ENCODE measurements at places on chromosomes 6 and 20. TPM values are rescaled to one million over a fixed set of nuclear protein-coding genes. Genes with fewer than 3 reads are reported as not detected.

- H3K4me1 ChIP-seq: peaks cover 12% of the 10 kb centered on the region
- no peak overlapping the region for H3K4me3 ChIP-seq
- no peak for DNase-seq
- H3K36me3 ChIP-seq: no peaks in the 10 kb centered on the region
- no peak overlapping the region for H3K27ac ChIP-seq
Measured at GRCh38 chr6:75409928-75410327, 83.7 kb downstream of the FILIP1 start.

- no peak for DNase-seq
- no peak overlapping the region for H3K4me3 ChIP-seq
- no peaks in the 10 kb centered on the region for H3K36me3 ChIP-seq
- H3K4me1 ChIP-seq: no peaks in the 10 kb centered on the region
Measured at GRCh38 chr6:85428486-85428885, 21.4 kb upstream of the NT5E start.

GRCh38 chr6:120875900-120876299 lies 458.4 kb downstream of the TBC1D32 start:
- H3K4me1 ChIP-seq: no peaks in the 10 kb centered on the region
- DNase-seq: no peak
- H3K27ac ChIP-seq: no peak overlapping the region
- H3K36me3 ChIP-seq: no peaks in the 10 kb centered on the region

DNA sequence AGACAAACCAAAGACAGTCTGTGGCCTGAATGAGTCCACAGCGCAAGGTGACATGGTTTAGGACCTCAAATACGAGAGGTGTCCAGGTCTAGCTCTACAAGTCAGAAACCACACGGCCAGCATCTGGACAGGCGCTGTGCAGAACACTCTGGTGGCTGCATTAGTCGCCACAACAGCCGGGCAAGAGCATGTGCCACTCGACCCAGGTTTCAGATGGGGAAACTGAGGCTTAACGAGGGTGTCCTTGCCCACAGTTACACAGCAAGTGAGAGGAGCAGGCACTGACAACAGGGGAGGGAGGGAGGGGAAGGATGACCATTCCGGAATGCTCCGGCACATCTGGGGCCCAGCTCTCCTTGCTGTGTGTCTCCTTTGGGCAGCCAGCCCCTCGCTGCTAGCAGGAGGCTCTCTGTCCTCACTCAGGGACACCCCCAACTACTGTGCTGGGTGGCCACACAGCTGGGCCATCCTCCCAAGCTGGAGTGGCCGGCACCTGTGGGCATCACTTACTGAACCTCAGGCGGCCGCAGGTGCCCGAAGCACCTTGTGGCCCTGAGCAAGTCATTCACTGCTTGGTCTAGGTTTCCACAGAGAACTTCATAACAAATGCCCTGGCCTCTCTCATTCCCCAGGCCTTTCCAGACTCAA lies 6.6 kb downstream of the DLL1 start:
- peaks cover 37% of the 10 kb centered on the region for H3K27me3 ChIP-seq
- H3K27ac ChIP-seq: no peak overlapping the region
- H3K36me3 ChIP-seq: peaks cover 62% of the 10 kb centered on the region
- H3K4me3 ChIP-seq: no peak overlapping the region
- DNase-seq: no peak

GRCh38 chr6:122360809-122361208 lies 38.6 kb upstream of the HSF2 start:
- H3K27ac ChIP-seq: no peak overlapping the region
- no peaks in the 10 kb centered on the region for H3K27me3 ChIP-seq
- no peaks in the 10 kb centered on the region for H3K4me1 ChIP-seq
- H3K36me3 ChIP-seq: no peaks in the 10 kb centered on the region
- H3K4me3 ChIP-seq: no peak overlapping the region

DNA sequence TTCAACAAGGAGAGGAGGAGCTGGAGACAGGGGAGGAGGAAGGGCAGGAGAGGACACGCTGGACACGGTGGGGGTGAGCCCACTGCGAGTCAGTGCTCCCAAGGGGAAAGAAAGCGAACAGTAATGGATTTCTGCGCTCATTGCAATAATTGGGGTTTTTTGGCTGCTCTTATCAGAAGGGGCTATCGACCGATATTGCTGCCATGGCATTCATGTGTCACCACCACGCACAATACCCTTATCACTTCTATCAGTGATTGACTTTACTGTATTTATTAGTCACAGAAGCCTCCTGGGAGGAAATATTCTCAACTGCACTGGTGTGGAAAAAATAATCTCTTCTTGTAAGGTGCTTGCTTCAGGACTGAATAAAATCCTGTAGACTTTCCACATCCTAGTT lies 55.8 kb downstream of the CEP43 start:
- H3K36me3 ChIP-seq: no peaks in the 10 kb centered on the region
- H3K27ac ChIP-seq: no peak overlapping the region
- DNase-seq: no peak
- H3K4me3 ChIP-seq: no peak overlapping the region
- no peaks in the 10 kb centered on the region for H3K27me3 ChIP-seq

DNA sequence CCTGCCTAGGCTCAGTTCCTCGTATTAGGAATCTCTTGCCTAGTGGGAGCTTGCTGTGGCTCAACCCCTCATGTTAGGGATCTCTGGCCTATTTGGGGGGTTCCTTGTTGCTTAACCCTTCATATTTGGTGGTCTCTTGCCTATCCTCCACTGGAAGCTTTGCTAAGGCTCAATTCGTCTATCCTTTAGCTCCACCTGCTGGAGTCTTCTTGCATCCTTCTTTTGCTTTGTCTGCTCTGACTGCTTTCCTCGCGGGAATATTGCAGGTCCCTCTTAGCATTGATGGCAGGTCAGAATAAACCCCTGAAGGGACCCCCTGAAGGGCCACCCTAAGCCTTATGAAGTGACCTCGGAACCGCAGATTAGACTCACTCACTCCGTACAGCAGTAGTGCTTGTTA lies 203.0 kb upstream of the TBX18 start:
- no peaks in the 10 kb centered on the region for H3K27me3 ChIP-seq
- H3K36me3 ChIP-seq: no peaks in the 10 kb centered on the region
- H3K27ac ChIP-seq: no peak overlapping the region
- no peak for DNase-seq

- H3K27me3 ChIP-seq: no peaks in the 10 kb centered on the region
- no peak overlapping the region for H3K4me3 ChIP-seq
- no peaks in the 10 kb centered on the region for H3K4me1 ChIP-seq
- DNase-seq: no peak
Measured at GRCh38 chr6:39197521-39197920, 31.8 kb downstream of the KCNK5 start.

GRCh38 chr20:24584538-24585356 lies 115.3 kb downstream of the SYNDIG1 start:
- no peak overlapping the region for H3K4me3 ChIP-seq
- DNase-seq: no peak
- H3K4me1 ChIP-seq: no peaks in the 10 kb centered on the region

DNA sequence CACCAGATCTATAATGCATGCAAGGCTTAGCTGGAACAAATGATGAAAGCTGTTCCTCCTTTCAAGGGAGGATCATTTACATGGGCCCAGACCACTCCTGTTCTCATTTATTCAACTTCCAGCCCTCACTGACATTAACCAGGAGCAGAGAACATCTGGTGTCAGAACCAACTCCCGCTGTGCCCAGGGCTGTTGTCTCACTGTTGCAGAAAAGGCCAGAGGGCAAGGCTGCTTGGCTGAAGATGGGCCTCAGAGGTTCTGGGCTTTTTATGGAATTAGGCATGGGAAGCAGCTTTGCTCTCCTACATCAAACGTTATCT lies 164.2 kb downstream of the GMPR start:
- no peak overlapping the region for H3K27ac ChIP-seq
- peaks cover 15% of the 10 kb centered on the region for H3K4me1 ChIP-seq
- no peak for DNase-seq
- H3K36me3 ChIP-seq: no peaks in the 10 kb centered on the region
- H3K4me3 ChIP-seq: no peak overlapping the region
- no peaks in the 10 kb centered on the region for H3K27me3 ChIP-seq

DNA sequence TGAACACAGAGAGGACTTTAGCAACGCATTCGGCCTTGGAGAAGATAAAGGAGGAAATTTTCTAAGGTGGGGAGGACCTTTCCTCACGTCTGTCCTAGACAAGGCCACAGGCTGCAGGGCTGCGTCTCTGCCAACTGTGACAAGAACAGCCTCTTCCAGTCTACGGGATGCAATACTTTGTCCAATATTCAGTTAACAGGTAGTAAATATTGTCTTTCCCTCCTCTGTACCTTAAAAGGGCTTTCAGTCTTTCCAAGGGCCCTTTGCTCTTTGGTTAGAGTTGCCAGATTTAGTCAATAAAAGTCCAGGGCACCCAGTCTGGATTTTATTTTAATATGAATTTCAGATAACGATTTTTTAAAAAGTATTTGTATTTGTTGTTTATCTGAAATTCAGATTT lies 78.2 kb downstream of the ELOVL4 start:
- H3K4me3 ChIP-seq: no peak overlapping the region
- no peak for DNase-seq
- no peaks in the 10 kb centered on the region for H3K27me3 ChIP-seq

GRCh38 chr6:15269011-15269410 lies 23.1 kb downstream of the JARID2 start:
- H3K4me1 ChIP-seq: peaks cover 36% of the 10 kb centered on the region
- H3K4me3 ChIP-seq: no peak overlapping the region
- H3K27ac ChIP-seq: peak overlapping the region; percentile 45
- H3K36me3 ChIP-seq: no peaks in the 10 kb centered on the region

DNA sequence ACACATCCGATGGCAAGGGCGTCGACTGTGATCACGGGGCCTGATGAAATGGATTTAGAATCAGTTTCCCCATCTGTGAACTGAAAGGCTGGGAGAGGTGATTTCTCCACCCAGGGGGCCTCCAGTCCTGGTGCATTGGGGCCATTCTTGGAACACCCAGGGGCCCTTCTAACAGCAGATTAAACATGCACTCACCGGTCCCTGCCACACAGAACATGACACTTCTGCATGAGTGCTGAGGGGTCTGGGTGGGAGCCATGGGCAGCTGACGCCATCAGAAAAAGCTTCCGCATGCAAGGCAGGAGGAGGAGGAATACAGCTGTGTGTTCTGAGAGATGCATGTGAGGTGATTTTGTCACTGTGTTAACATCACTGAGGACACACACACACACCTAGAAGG lies 26.8 kb downstream of the DLL1 start:
- no peaks in the 10 kb centered on the region for H3K27me3 ChIP-seq
- H3K4me3 ChIP-seq: no peak overlapping the region
- DNase-seq: no peak
- peaks cover 14% of the 10 kb centered on the region for H3K4me1 ChIP-seq
- no peak overlapping the region for H3K27ac ChIP-seq
- no peaks in the 10 kb centered on the region for H3K36me3 ChIP-seq

GRCh38 chr6:14751645-14752175 lies 494.2 kb upstream of the JARID2 start:
- no peaks in the 10 kb centered on the region for H3K27me3 ChIP-seq
- no peak overlapping the region for H3K27ac ChIP-seq
- no peak overlapping the region for H3K4me3 ChIP-seq
- no peaks in the 10 kb centered on the region for H3K36me3 ChIP-seq
- no peak for DNase-seq

The SLC24A3 gene
- total RNA-seq: 6.4 TPM

The COL20A1 gene
- total RNA-seq: not detected
